ENCODE measurements at places on chromosomes 3 and 15. TPM values are rescaled to one million over a fixed set of nuclear protein-coding genes. Genes with fewer than 3 reads are reported as not detected.

- ATAC-seq = no peak
These were observed 9.6 kb downstream of the XCR1 start for GRCh38 chr3:46017720-46018119.

DNA sequence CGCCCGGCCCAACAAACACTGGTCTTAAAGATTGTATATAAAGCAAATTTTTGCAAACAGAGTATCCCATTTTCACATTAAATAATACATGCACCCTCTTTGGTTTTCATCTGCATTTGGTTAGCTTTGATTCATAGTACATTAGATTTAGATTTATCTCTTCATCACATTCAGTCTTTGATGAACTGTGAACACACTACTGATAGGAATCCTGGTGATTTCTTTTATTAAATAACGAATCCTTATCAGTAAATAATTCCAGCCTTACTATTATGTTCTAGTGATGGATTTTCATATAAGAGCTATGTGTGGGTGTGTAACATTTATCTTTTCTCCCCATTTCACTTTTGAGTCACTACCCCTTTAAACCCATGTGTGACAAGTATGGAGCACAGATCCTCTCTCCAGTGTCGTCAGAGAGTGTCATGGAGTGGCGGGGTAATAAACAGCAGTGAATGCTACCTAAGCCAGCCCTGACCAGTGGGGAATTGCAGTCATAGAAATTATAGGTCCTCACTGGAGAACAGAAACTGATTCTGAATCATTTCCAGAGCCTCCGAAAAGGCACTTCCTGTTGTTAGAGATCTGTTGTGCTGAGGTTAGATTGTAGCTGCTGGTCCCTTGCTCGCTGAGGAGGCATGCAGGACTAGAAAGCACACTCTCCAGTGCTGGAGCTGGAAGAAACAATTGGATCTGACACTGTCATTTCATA, 22.0 kb downstream of the SLC7A14 start:
- ATAC-seq = peak; percentile 99

- ATAC-seq = no peak
These were observed 150.5 kb downstream of the MECOM start for GRCh38 chr3:169512991-169513390.

- no peak for ATAC-seq
These were observed 84.9 kb upstream of the POU1F1 start for GRCh38 chr3:87361271-87361670.

DNA sequence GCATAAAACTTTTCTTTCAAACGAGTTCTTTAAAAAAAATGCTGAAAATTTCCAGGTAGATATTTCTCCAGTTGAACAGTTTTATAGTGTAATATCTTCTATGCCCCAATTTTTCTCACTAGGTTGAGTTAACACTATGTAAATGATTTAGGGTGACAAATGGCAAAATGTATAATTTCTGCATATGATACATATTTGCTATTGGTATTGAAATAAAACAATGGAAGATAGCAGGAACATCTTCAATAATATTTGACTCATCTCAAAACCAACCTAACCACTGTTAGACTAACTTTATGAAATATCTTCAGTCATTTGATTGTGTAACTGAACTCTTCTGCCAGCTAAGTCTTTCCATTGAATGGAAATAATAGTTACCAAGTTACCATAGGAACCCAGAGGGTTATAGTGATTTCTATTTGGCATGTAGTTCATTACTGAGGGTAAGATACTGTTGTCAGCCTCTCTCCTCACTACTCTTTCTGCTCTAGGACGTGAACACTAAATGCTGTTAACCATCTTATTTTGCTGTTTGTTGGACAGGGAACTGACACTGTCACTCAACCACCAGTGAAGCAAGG, 824.7 kb upstream of the NECTIN3 start:
- ATAC-seq = peak; percentile 77

GRCh38 chr15:40028853-40029252, 10.1 kb downstream of the SRP14 start:
- peak; percentile 52 for ATAC-seq

DNA sequence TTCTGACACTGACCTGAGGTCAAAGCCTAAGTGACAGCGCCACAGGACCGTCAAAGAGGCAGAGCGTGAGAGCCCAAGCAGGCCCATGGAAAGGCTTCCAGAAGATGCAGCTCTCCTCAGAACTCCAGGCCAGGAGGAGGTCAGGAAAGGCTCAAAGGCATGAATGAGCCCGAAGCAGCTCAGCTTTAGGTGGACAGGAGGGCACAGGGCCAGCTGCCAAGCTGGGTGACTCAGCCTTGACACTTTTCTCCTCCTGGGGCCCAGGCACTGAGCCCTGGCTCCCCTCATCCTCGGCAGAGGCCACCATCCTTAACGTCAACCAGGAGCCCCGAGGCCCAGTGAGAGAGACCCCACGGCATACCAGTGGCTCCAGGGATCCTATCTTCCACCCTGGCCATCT, 62.9 kb downstream of the ADCY5 start:
- no peak for ATAC-seq

DNA sequence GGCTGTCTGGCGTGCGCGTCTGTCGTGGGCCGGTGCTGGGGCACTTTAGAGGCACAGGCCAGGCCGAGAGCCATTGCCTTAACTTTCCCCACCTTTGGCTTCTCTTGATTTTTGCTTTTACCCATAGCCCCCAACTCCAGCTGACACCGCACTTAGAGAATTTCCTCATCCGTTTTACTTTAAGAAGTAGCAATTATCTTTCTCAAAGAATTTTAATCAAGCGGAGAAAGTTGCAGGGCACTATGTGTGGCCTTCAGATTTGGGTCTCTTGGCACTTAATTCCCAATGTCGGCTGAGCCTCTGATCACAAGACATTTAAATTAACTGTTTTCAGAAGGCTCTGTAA, 1.2 kb downstream of the ALDH1A3 start:
- no peak for ATAC-seq

DNA sequence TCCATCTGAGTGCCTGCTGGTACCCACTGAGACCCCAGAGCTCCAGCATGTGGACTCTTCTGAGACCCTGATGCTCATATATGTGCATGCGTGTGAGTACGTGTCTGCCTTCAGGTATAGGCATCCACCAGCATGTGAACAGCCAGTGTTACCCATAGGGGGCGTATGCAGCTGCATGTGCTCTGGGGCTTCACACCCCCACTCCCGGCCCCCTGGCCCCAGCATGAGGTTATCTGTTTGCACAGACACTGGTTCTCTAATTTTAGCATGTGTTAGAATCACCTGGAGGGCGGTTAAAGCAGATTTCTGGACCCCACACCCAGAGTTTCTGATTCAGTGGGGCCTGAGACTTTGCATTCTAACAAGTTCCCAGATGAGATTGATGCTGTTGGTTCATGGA, 824 bp upstream of the CILP start:
- peak; percentile 77 for ATAC-seq

GRCh38 chr15:51424780-51425179, 83.3 kb downstream of the GLDN start:
- no peak for ATAC-seq

DNA sequence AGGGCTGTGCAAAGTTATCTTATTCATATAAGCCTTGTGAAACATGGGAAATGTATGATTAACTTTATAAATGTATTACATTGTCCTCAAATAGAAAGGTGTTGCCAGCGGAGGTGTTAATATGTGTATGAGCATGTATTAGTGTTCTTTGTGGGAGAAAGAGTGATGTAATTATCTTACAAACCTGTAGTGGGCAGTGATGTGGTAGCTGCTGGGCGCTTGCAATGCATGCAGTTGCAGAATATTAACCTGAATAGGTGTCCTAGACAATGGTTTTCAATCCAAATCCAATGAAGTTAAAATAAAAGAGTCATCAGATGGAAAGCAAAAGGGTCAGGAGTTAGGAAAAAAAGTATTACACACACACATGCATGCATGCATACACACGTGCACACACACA, 881.3 kb upstream of the CADM2 start:
- ATAC-seq = no peak

GRCh38 chr3:77053795-77054194, 13.9 kb downstream of the ROBO2 start:
- ATAC-seq = no peak

- no peak for ATAC-seq
These were observed 12.8 kb downstream of the ELL3 start for GRCh38 chr15:43763819-43764446.

- no peak for ATAC-seq
These were observed 249.8 kb downstream of the POLQ start for GRCh38 chr3:121295979-121296378.

GRCh38 chr3:32951410-32951811, at the start of gene CCR4:
CCR4 (plus strand) TSS chr3:32951644; CDS start chr3:32953423, 1,779 bp downstream.
- no peak for ATAC-seq

DNA sequence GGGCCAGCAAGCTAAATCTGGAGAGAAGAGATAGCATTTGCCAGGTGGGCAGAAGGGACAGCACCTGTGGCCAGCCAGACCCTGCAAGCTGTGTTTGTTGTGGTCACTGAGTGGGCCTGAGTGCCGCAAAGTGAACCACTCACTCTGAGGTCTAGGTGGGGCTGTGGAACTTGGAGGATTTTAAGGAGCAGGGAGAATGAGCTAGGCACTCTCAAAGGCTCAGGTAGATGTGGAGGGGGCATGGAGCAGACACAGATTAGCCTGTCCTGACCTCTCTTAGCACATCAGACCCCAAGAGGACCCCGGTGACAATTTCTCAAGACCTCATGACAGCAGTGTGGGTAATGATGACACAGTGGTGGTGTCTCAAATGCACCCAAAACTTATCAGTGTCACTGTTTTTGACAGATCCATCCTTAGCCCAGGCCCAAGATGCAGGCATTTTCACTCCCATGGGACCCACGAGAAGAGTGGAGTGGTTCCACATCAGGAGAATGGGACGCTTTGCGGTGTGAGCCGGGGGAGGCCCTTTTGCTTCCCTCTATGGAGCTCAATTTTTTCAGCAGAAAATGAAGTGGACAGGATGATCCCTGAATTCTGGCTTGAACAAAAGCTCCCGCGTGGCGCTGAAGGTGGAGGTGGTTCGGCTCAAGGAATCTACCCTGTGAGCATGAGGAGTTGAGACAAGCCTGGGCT, 43.8 kb upstream of the TLE3 start:
- ATAC-seq = no peak

GRCh38 chr3:52982839-52983238, 63.0 kb downstream of the SFMBT1 start:
- ATAC-seq = no peak

GRCh38 chr3:47661121-47661752, 82.6 kb upstream of the CSPG5 start:
- ATAC-seq = peak; percentile 96

- no peak for ATAC-seq
These were observed 22.4 kb downstream of the PTH1R start for GRCh38 chr3:46900007-46900292.

- ATAC-seq = no peak
These were observed 481.4 kb upstream of the ALCAM start for GRCh38 chr3:104885214-104885814.

DNA sequence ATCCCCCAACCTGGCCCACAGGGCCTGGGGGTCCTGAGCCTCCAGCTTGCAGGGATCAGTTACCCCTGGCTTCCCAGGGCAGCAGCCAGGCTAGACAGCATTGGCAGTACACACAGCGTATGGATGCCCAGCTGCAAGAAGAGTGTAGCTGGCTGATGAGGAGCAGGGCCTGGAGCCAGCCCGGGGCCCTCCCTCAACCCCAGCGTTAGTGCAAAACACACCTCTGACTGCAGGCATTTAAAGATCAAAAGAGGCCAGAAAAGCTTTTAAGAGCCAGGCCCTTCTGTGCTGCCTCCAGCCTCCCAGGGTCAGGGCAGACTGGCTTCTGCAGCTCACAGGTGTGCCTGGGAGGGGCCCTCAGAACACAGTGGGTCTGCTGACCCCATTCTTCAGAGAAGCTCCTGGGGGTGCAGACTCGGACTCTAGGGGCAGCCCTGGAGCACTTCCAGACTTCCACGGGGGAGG, 110.6 kb downstream of the ETFA start:
- ATAC-seq = no peak

GRCh38 chr15:67146875-67147381, 81.5 kb downstream of the SMAD3 start:
- peak; percentile 73 for ATAC-seq

DNA sequence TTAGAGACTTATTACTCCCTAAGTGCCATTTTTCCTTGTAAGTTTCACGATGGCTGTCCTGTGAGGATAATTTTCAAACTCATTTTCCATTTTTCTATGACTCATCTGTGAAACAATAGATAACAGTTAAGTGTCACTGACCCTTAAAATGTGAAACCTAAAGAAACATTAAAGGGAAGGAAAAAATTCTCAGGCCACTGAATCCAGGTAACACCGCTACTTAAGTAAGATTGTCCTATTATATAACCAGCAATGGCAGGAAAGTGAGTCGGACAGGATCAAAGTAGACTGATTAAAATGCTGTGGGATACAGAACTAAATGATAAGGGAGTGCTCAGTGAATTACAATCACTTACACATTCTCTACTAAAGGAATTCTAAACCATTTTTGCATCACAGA, 12.4 kb downstream of the PLD1 start:
- ATAC-seq = no peak

DNA sequence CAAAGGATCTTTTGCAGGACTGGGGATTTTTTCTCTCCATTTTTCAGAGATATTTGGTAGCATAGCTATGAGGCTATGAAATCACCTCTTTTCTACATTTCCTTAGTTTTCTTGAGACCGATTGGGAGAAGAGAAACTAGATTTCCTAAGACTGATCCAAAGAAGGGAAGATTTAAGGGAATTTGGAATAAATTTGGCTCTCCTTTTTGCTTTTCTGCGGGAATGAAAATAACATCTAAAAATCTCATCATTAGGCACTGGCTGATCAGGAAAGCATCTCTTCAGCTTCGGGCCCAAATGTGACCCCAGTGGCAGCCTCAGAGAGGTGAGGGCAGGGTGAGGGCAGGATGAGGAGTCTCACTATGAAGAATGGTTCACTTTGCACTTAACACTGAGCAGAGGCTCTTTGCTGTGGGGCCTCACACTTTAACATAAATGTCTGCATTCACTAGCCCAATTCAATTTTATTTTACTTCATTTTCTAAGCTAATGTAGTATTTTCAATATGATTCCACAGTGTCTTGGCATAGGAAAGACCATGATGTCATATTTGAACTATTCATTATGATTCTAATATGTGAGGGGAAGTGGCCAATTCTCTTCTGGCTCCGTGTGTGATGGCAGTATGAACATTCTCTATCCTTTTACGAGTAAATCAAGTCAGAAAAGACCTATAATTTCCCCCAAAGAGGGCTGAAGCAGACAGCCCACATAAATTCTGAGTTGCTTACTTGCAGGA, 193.2 kb downstream of the MEX3B start:
- no peak for ATAC-seq

- peak; percentile 27 for ATAC-seq
These were observed 39.0 kb upstream of the IGF1R start for GRCh38 chr15:98609144-98609852.

AADACL2 gene
- total RNA-seq = not detected

POC1A gene
- 12.5 TPM for total RNA-seq

IL12A gene
- total RNA-seq = 0.22 TPM

NR2E3 gene
- total RNA-seq = 0.33 TPM

GOLGA8R gene
- total RNA-seq = 2.4 TPM

SLC28A2 gene
- 1.5 TPM for total RNA-seq

CADPS gene
- total RNA-seq = 109 TPM

SYNPR gene
- total RNA-seq = 0.18 TPM

ROPN1 gene
- 3.2 TPM for total RNA-seq

DPPA2 gene
- total RNA-seq = not detected

DUOX2 gene
- total RNA-seq = 0.31 TPM

KLHL6 gene
- 2.5 TPM for total RNA-seq

SLC22A14 gene
- 0.51 TPM for total RNA-seq

CCDC12 gene
- 63.9 TPM for total RNA-seq

WDR6 gene
- total RNA-seq = 112 TPM

Data from motor neuron (in vitro differentiated cells).